ENCODE measurements at places on chromosomes 7 and 10. TPM values are rescaled to one million over a fixed set of nuclear protein-coding genes. Genes with fewer than 3 reads are reported as not detected.

MUC12 gene
- total RNA-seq, result 0.19 TPM

GNGT1 gene
- not detected for total RNA-seq

SEPTIN14 gene
- total RNA-seq, result not detected

LRRC61 gene
- 0.85 TPM for total RNA-seq

AEBP1 gene
- 34.1 TPM for total RNA-seq

TRA2A gene
- total RNA-seq, result 44.9 TPM

All from regular cardiac myocyte (primary cell).